ENCODE measurements at places on chromosomes 12 and 14. TPM values are rescaled to one million over a fixed set of nuclear protein-coding genes. Genes with fewer than 3 reads are reported as not detected.

The LRP1-AS gene
- total RNA-seq, result not detected

The RASSF3 gene
- 126 TPM for total RNA-seq

The KLHL33 gene
- 0.42 TPM for total RNA-seq

GRCh38 chr14:79840103-79840502 is 371.2 kb downstream of the DIO2 start:
- DNase-seq, result no peak
- no peaks in the 10 kb centered on the region for H3K36me3 ChIP-seq
- H3K4me1 ChIP-seq, result peaks cover 32% of the 10 kb centered on the region
- no peak overlapping the region for H3K27ac ChIP-seq
- H3K27me3 ChIP-seq, result no peaks in the 10 kb centered on the region
- H3K4me3 ChIP-seq, result no peak overlapping the region

DNA sequence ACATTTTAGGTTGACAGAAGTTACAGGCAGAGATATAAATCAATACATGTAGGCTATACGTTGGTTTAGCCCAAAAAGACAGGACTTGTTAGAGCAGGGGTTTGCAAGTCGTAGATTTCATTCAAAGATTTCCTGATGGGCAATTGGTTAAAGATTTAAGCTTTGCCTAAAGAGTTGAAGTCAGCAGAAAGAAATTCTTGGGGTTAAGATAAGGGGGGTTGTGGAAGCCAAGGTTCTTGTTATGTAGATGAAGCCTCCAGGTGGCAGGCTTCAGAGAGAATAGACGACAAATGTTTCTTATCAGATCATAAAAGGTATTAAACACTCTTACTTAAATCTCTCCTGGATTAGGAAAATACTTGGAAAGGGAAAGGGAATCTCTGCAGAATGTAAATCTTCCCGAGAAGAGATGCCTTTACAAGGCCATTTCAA is 510.8 kb downstream of the TMTC2 start:
- no peak for DNase-seq
- no peak overlapping the region for H3K27ac ChIP-seq
- H3K4me3 ChIP-seq, result no peak overlapping the region
- H3K27me3 ChIP-seq, result no peaks in the 10 kb centered on the region
- H3K4me1 ChIP-seq, result no peaks in the 10 kb centered on the region

The TNFRSF1A gene
- 311 TPM for total RNA-seq
